ENCODE measurements at places on chromosomes 5 and 9.

- no peak for DNase-seq
These were observed 182.0 kb upstream of the WWC1 start for GRCh38 chr5:168109441-168109840.

DNA sequence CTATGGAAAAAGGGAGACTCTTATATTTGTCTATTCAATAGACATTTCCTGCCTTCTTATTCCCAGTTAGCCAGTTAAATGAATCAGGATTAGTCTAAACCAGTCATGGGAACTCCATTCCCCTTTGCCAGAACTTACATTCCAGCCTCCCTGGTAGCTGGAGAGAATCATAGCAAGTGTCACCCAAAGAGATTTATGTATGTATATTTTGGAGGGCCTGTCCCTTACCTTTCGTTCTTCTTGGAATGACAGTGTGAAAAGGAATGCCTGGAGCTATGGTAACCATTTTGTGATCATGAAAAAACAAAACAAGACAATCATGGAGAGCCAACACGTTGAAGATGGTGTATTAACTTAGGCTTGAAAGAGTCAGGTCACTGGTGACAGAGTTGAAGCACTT, 627.7 kb downstream of the CCDC171 start:
- no peak for DNase-seq

GRCh38 chr5:165119175-165119574, 1613.8 kb downstream of the MAT2B start:
- DNase-seq = no peak

GRCh38 chr5:9928326-9928725, 298.2 kb upstream of the TAS2R1 start:
- no peak for DNase-seq

- no peak for DNase-seq
These were observed 26.3 kb upstream of the GABRP start for GRCh38 chr5:170757182-170757601.

DNA sequence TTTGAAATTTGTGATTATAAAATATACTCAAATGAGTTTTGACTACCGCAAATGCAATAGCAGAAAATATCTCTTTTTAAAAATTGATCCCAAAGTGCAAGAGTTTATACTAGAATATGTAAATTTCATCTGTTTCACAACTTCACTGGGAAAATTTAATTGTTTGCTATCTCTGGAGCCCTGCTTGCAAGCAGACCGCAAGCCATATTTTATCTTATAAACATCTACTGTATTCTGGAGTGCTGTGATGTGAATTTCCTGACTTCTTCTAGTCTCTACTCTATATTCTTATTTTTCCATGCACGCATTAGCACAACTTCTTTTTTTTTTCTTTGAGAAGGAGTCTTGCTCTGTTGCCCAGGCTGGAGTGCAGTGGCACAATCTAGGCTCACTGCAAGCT, 98.7 kb downstream of the DROSHA start:
- no peak for DNase-seq

DNA sequence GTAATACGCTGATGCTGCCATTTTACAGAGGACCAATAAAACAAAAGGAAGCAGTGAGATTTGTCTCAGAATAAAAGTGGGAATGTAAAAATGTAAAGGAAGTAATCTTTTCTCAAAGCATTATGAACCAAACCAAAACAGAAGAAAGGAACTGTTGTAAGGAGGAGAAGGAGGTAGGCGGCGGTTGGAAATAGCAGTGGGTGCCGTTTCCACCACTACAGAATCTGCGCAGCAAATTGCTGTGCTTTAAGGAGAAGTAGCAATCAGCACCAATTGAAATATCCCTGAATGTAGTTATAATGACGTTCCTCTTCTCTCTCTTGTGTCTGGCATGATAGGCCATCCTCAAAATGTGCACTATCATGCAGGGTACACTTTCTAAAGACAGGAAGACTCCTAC, 455.1 kb upstream of the TLE4 start:
- DNase-seq = no peak

DNA sequence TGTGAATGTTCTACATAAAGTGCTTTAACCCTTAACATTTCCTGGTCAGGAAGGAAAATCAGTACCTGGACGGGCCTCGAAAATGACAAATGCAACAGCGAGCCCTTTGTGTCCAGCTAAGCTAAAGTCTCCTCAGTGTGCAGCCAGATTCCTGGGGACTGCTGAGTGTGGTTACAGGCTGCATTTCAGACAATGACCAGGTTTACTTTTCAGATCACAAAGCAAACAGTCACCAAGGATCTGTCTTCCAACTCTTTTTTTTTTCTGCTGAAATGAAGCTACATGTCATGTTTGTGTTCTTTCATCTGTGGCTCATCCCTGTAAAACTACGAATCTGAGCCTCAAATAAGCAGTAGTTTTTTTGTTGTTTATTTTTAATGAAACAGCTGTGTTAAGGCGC, 20.8 kb downstream of the SLC46A2 start:
- DNase-seq = no peak

GRCh38 chr5:179344431-179345182, 654 bp downstream of the ADAMTS2 start:
- DNase-seq = no peak
